AG08396 (cell line): ENCODE measurements at places on chromosomes 11 and 22.

GRCh38 chr11:45926536-45927331 is 4.3 kb downstream of the LARGE2 start:
- peak; percentile 4 for DNase-seq

GRCh38 chr11:71453037-71453917 is at the start of gene NADSYN1:
NADSYN1 (plus strand) TSS chr11:71453203; CDS start chr11:71453297, 94 bp downstream.
- DNase-seq = peak; percentile 100

- no peak for DNase-seq
Observed at GRCh38 chr11:107408762-107409211, 48.8 kb downstream of the CWF19L2 start.

- no peak for DNase-seq
Observed at GRCh38 chr11:69452206-69452987, 29.1 kb upstream of the LINC01488 start.

DNA sequence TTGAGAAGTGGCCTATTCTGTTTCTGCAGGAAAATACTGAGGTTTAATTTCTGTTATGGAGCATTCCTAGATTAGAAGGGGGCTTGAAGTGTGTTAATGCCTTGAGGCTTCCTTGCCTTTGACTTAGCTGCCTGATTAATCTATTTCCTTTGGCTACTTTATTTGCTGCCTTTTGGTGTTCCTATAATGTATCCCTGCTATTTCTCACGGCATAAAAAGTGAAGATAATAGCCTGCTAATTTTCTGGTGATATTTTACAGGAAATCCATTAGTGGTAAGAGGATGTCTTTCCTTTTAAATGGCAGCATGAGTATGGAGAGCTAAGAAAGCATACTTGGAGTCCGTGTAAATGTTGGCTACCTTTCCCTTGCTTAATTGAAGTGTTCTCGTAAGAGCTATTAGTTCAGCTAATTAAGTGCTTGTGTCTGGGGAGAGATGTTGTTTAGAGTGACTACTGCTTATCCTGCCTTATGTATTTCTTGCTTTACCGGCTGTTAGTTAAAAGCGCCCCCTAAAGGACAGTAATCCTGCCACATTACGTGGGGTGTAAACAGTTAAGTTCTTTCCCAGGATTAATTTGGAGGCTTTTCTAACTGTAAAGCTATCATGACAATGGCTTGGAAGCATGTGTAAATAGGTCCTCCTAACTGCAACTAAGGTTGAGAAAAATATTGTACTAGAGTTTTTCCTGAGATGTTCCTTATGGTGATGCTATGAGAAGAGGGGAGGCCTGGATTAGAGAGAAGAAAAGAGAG is 45.6 kb downstream of the ZNF280B start:
- no peak for DNase-seq

GRCh38 chr22:22366537-22366936 is 122.0 kb downstream of the VPREB1 start:
- no peak for DNase-seq

GRCh38 chr11:85803303-85803702 is 7.6 kb downstream of the SYTL2 start:
- DNase-seq = no peak

GRCh38 chr11:45104006-45104789 is 42.2 kb upstream of the PRDM11 start:
- no peak for DNase-seq

DNA sequence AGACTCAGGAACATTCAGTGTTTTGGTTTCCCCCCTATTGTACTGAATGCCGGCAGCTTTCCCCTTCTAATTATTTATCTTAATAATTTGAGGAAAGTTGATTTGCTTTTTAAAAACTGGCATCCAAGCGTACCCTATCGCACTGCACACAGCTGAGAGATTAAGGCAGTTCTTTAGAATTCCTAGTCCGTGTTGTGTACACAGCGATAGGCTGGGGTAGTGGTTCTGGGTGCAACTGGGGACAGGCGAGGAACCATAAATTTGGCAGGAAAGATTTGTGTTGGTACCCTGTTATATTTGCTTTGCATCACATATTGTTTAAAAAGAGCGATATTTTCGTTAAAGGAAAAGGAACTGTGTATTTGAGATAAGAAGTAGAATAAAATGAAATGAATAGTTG is 39.2 kb downstream of the PTPRJ start:
- no peak for DNase-seq

- DNase-seq = no peak
Observed at GRCh38 chr22:44031158-44031952, 7.3 kb downstream of the PARVB start.

GRCh38 chr22:24053481-24054226 is 42.5 kb downstream of the CABIN1 start:
- no peak for DNase-seq

GRCh38 chr11:134069426-134070341 is 812 bp downstream of the JAM3 start:
- DNase-seq = peak; percentile 70

DNA sequence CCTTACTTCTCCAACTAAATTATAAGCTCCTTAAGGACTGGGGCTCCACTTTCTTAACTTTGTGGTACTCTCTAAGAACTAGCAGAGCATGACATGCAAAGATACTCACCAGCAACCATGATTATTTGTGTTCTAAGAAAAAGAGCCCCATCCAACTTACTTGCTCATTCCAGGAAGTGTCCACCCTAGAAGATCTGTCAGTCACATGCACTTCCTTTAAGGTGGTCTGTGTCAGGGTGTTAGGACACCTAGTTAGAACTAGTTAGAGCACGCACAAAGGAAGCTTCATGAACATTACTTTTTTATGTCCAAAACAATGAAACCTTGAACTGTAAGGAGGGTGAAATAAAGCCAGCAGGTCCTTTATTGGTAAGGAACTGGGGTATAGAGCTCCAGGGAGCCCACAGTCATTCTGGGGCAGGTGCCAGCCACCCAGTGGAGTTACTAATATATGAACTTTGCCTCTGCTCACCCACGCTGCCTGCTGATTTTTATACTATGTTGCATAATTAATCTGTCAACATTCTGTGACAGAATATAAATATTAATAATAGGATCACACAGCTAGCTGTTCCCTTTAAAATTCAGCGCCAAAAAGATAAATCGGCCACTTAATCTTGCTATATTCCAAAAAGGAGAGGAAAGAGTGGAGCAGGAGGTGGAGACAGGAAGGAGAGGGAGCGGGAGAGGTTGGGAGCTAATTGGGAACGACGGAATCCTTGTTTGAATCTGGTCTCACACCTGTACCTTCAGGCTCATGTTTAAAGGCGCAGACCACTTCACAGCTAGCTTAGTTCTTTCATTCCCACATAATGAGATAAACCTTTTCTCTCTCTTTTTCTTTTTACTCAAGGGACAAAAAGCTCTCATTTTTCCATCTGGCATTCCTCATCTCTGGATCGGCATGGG is 755.0 kb downstream of the OPCML start:
- no peak for DNase-seq

GRCh38 chr22:42743501-42743991 is 22.9 kb upstream of the A4GALT start:
- peak; percentile 51 for DNase-seq

GRCh38 chr11:61543606-61544306 is 35.2 kb downstream of the LRRC10B start:
- peak; percentile 87 for DNase-seq

- no peak for DNase-seq
Observed at GRCh38 chr11:38182126-38182866, 1584.3 kb upstream of the RAG2 start.

DNA sequence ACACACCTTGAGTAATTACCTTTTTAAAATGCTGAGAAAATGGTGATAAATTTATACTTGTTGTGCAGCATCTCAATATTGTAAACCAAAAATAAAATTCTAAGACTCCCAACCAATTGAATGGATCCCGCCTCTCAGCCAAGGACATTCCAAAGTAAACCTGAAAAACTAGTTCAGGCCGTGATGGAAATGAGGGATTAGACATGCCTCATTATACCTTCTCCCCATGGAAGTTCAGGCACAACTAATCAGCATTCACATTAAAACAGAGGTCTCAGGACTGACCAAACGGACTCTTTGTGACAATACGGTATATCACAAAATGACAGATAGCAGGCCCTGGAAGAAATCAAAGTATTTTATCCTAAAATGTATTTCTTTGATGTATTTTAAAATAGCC is 907.4 kb upstream of the RAG2 start:
- no peak for DNase-seq
